ENCODE measurements at places on chromosomes 1 and 21.

GRCh38 chr1:88216441-88216840, 467.6 kb upstream of the PKN2 start:
- no peak for DNase-seq

- DNase-seq = no peak
Observed at GRCh38 chr1:84360316-84360715, 38.0 kb upstream of the DNASE2B start.

GRCh38 chr1:183761871-183762270, 43.0 kb upstream of the RGL1 start:
- DNase-seq = no peak

DNA sequence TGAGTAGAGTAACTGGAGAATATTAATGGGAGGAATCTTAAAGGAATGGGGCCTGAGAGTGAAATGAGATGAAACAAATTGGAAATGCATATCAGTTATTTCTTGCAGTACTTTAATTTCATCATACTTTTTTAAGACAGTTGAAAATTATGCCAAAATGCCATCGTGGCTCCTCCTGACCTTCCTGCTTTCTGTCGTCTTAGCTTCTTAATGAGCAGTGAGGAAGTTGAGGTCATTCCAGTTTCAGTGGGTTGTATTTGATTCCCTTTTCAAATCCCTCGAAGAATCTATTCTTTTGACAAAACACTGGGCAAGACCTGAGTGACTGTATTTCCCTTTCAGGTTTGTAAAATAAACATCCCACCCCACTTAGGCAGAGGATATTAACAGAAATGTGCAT, 134.9 kb upstream of the MAP1LC3C start:
- no peak for DNase-seq

DNA sequence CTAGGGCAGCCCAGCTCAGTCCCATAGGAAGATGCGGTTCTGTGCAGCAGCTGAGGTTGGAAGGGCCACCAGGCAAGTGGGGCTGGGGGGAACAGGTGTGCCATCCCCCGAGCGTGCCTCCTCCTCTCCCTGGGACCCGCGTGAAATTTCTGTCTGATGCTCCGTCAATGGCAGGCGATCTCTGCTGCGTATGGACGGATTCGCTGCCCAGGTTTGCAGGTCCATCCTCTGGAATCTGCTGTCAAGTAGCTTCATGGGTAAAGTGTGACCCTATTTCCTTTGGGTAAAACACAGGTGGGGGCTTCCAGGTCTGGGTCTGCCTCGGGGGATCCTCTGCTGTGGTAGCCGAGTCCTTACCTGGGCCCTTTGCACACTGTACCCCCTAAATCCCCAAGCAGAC, 114.6 kb upstream of the ARHGEF16 start:
- DNase-seq = no peak

DNA sequence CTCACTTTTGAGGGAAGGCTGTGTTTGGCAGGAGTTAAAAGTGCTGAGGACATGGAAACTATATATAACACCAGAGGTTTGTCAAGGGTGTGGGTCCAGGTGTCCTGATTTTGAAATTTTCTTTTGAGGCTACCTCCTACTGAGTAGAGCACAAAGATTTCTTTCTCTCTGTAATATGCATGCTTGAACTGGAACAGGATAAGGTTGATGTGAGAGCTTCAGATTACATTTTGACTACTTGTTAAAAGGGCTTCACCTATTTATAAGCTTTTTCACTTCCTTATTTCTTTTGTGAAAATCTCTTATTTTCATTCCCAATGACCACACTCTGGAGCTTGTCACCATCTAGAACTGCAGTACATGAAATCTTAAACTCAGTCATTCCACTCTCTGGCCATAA, 59.8 kb upstream of the PLA2G4A start:
- DNase-seq = no peak

DNA sequence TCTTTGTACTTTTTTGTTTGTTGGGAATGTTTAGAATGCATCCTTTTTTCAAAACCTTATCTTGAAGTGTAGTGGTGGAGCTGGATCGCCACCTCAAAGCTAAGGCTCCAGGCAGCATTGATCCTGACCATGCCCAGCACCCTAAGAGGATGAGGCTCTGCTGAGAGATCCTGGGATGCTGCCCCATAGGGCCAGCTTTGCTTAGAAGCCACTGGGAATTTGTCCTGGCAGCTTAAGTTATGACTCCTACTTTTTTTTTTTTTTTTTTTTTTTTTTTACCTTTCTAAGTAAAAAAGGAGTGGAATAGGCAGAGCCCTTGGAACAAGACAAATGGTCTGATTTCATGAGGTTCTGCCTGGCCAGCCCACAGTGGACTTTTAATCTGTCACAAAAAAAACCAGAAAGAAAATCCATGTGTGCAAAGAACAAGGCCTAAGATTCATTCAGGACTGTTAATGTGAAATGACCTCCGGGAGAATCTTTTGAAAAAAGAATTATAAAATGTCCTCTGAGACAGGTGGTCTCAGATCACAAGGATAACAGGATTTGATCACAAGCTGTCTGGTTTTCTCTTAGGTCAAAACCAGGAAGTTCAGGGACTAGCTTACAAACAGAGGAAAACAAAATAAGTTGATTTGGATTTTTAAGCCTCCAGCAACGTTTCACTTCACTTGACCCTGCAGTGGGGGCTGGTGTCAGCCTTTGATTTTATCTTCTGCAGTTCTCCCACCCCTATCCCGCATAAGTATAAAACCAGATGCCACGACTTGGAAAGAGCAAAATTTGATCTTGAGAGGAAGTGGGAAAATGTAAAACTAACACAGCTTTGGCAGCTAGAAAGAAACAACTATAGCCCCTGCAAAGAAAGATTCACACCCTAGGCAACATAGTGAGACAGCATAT, 25.9 kb upstream of the RAP1A start:
- DNase-seq = no peak

DNA sequence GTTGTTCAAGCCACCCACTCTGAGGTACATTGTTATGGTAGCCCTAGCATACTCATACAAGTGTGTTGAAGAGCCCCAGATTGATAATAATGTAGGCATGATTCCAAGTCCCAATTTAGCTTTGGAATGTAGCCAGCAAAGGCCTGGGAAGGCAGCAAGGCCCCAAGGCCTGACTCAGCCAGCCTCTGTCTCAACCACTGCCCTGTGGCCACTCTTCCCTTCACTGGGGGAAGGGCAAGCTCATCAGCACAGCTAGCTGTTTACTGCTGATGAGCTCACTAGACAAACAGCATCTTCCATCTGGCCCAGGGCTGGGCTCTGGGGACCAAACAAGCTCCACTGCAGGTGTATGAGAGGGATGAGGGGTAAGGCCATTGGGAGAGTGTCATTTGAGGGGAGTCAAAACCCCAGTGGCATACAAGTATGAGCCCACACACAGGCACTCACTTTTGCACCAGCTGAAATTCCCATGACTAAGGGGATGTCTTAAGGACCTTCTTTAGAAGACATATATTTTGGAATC, 2.2 kb upstream of the IRF6 start:
- DNase-seq = peak; percentile 24

DNA sequence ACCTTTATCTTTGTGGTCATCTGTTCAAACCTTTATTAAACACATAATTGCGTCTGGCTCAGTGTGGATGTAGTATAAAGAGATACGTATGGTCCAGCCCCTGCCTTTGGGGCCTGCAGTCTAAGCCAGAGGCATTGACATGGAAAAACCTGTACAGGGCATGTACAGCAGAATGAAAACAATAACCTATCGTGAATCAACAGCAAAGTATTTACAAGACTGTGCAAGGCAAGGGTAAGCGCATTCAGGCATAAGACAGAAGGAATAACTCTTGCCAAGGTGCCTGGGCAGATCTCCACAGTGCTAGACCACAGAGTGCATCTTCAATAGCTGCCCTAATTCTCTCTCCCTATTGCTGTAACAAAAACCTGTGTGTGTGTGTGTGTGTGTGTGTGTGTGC, 35.5 kb downstream of the KIRREL1 start:
- DNase-seq = no peak

- DNase-seq = no peak
Observed at GRCh38 chr1:203519053-203519840, 25.3 kb downstream of the OPTC start.

- DNase-seq = no peak
Observed at GRCh38 chr1:226454349-226454748, 46.5 kb upstream of the PARP1 start.

GRCh38 chr1:207878939-207879338, 32.0 kb downstream of the CD34 start:
- DNase-seq = no peak

- no peak for DNase-seq
Observed at GRCh38 chr1:54615531-54616279, 7.6 kb downstream of the FAM151A start.

GRCh38 chr1:20740781-20741180, 8.3 kb upstream of the SH2D5 start:
- no peak for DNase-seq

GRCh38 chr1:231465051-231465450, 43.0 kb upstream of the EGLN1 start:
- DNase-seq = no peak

DNA sequence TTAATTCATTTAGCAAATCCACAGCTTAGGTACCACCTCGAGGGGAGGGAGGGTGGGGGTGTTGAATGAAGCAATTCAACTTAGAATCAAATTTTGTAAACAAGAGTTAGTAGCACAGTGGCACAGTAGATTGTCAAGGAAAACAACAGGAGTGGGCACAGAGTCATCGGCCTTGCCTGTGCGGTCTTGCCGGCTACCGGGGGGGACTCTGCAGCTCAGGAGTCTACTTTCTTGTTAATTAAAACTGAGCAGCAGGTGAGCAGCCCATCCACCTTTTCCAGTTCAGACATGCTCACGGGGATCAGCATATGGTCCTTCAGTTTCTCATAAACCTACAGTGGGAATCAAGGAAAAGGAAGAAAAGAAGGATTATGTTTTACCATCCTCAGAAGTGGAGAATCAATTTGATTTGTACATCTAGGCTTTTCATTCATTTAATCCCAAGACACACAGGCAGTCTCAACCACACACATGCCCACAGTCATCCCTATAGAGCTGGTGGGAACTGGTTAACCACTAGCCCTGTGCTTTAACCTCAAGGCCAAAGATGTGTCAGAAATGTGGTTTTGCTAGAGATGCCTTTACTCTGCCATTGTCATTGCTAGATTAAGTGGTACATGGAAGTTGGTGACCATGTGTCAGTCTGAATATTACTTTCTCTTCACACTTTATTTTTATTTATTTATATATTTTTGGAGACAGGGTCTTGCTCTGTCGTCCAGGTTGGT, 45.0 kb upstream of the BCL10 start:
- no peak for DNase-seq

GRCh38 chr1:61504852-61505390, 220.0 kb downstream of the TM2D1 start:
- no peak for DNase-seq

DNA sequence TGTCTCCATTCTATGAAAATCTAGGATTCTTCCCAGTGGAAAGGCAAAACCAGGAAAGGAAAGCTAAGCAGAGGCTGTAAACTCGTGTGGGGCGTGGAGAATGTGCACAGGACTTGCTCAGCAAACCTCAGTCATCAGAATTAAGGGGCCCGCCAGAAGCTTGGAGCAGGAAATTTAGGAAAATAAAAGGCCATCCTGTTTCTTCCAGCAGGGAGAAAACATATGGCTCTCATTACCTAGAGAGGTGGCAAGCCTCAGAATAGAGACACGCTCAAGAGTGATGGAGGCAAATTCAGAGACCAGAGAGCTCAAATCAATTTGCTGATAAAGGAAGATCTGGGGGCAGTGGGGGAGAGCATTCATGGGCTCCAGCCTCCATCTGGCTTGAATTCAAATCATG, 151.9 kb upstream of the KLHDC7A start:
- no peak for DNase-seq

DNA sequence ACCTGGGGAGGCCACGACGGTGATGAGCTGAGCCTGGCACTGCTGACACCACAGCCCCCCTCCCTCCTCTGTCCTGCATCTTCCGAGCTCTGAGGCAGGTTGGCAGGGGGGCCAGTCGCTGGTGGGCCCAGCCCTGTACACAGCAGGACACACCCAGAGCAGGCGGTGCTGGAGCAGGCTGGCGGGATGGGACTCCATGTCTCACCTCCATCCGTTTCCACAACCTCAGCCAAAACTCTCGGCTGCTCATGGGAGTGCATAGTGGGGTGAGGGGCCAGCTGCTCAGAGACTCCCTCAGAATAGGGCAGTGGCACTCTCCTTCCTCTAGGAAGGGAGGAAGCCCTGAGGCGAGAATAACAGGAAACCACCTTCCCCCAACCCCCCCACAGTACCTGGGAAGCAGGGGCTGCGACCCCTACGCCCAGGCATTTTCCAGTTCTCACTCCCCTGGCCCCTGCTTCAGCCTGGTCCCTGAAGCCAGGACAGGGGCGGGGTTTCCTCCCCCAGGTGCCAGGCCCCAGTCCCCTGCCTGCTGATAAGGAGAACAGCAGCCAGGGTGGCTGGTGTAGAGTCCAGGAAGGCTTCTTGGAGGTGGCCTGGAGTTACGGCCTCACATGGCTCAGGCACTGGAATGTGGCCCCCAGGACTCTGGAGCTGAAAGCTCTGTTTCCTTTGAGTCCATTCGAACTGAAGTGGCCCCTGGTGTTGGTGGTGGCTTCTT, 3.2 kb upstream of the IBA57 start:
- DNase-seq = no peak

DNA sequence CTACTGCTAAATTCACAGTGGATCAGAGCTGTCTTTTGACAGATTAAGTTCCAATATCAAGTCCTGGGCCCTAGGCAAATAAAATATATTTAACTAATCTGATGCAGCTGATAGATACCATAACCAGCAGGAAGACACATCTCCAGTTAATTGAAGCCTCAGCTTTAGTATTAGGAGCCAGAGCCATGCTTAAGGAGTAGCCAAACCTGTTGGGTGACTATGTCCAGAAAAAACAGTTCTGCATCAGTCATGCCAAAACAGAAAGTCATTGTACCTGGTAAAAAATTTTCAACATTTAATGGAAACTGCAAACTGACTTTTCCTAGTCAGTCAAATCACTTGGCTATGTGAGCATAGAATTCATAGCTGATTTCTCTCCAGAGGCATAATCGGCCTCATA, 200.5 kb upstream of the RUNX1 start:
- no peak for DNase-seq
